Activated CD8-positive, alpha-beta T cell treated with anti-CD3 and anti-CD28 coated beads, Interleukin-2, amount 10 ng/mL, durations not matched to agents 7 days and 5 days (primary cell): ENCODE measurements at places on chromosomes 4 and X. TPM values are rescaled to one million over a fixed set of nuclear protein-coding genes. Genes with fewer than 3 reads are reported as not detected.

DNA sequence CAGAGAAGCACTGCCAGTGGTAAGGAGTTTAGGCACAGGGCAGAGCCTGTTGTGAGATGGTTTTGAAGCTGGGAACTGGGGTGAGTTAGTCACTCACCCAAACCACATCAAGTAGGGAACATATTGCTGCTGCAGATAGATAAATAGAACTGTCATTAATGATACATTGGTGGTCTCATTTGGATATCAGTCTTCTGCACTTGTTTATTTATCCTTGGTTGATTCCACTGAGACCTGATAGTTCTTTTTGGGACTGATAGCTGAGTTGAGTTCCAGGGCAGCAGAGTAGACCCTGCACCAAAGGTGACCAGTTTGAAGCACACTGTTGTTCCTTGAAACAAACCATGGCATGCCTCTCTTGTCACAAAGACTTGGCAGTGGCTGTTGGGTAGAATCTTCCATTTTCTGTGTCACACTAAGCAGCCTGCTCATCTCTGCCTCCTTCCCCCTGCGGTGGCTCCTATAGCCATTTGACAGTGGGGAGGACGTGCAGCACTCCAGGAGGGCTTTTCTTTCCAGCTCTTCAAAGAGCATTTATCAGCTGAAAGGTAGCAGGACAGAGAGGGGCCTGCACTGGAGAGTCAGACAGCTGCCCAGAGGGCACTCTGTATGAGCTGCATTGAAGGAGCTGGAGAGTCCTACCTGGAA, 59.7 kb upstream of the TMEM164 start:
- DNase-seq: no peak

DNA sequence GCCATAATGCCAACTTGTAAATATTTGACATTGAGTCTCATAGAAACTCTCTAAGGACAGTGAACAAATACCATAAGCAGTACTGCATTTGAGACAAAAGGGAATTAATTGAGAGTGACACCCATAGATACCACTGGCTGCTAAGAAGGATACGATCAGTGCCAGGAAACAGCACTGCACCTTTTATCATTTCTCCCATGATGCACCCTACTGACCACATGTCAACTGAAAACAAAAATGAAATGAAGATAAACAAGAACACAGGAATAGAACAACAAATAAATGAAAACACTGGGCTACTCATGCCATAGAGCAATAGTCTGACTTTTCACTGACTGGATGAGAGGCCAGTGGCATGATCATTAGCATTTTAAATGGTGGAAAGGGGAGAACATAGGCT, 270.8 kb downstream of the MAPK10 start:
- no peak for DNase-seq

GRCh38 chrX:109855501-109855900, 122.4 kb upstream of the ACSL4 start:
- no peak for DNase-seq

DNA sequence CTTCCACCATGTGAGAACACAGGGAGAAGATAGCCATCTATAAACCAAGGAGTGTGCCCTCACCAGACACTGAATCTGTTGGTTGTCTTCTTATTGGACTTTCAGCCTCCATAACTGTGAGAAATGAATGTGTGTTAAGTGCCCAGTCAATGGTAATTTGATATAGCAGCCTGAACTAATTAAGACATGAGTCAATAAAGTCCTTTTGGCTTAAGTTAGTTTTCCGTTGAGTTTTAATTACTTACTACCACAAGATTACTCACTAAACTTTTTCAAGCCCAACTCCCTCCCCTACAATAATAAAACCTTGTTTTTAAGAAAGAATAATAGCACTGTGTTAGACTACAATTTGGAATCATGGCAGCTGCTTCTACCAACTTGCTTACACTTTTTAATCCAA, 324.2 kb downstream of the PCDH19 start:
- no peak for DNase-seq

DNA sequence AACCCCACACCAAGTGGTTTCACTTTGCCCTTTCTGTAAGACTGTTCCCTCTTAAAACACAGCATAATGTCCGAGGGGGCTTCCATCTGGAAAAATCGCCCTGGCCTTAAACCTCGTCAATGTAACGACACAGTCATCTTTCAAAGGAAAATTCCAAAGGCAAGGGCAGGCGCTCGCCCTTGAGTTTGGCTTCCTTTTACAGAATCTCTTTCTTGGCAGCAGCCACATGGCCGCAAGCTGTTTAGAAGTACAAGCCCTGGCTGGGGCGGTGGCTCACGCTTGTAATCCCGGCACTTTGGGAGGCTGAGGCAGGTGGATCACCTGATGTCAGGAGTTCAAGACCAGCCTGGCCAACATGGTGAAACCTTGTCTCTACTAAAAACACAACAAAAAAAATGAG, 27.1 kb upstream of the GRPEL1 start:
- no peak for DNase-seq

GRCh38 chr4:79174490-79175252, 151.2 kb downstream of the NAA11 start:
- DNase-seq: no peak

- DNase-seq: no peak
These were observed 154.9 kb downstream of the STK32B start for GRCh38 chr4:5206016-5206790.

Gene RHOH
- 159 TPM for total RNA-seq
